ENCODE measurements at places on chromosomes 4 and X.

- no peak overlapping the region for H3K4me3 ChIP-seq
- no peak overlapping the region for H3K27ac ChIP-seq
These were observed 10.0 kb downstream of the MAGEA4 start for GRCh38 chrX:151922692-151923091.

GRCh38 chrX:153818571-153819383 lies 11.6 kb downstream of the PDZD4 start:
- H3K4me1 ChIP-seq, result peaks cover 14% of the 10 kb centered on the region
- no peaks in the 10 kb centered on the region for H3K36me3 ChIP-seq
- peak overlapping the region; percentile 51 for H3K27ac ChIP-seq
- H3K4me3 ChIP-seq, result peak overlapping the region; percentile 45
- peaks cover 4% of the 10 kb centered on the region for H3K27me3 ChIP-seq

DNA sequence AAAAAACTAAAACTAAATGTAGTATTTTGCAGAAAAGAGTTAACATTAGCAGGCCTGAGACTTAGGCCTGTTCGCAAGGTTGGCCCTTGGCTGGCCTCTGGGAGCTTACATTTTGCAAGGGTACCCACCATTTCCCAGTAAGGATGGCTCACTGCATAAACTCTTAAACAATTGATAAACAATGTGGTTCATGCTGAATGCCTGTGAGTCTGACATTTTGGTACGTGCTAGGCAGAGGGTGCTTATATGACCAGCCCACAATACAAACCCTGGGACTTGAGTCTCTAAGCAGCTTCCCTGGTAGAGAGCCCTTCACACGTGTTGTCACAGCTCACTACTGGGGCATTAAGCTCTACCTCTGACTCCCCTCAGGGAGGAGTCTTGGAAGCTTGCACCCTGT lies 7.4 kb downstream of the PRPS2 start:
- H3K27ac ChIP-seq, result no peak overlapping the region
- H3K27me3 ChIP-seq, result no peaks in the 10 kb centered on the region
- H3K4me3 ChIP-seq, result no peak overlapping the region
- peaks cover 28% of the 10 kb centered on the region for H3K36me3 ChIP-seq
- H3K4me1 ChIP-seq, result no peaks in the 10 kb centered on the region

- no peaks in the 10 kb centered on the region for H3K27me3 ChIP-seq
- H3K36me3 ChIP-seq, result no peaks in the 10 kb centered on the region
- no peak overlapping the region for H3K27ac ChIP-seq
These were observed 95.3 kb upstream of the CXCL13 start for GRCh38 chr4:77510367-77510766.

- H3K27me3 ChIP-seq, result no peaks in the 10 kb centered on the region
- no peaks in the 10 kb centered on the region for H3K4me1 ChIP-seq
- H3K4me3 ChIP-seq, result no peak overlapping the region
- DNase-seq, result peak; percentile 47
- no peak overlapping the region for H3K27ac ChIP-seq
- H3K36me3 ChIP-seq, result no peaks in the 10 kb centered on the region
These were observed 756.1 kb downstream of the SH3BGRL start for GRCh38 chrX:81957900-81958545.

DNA sequence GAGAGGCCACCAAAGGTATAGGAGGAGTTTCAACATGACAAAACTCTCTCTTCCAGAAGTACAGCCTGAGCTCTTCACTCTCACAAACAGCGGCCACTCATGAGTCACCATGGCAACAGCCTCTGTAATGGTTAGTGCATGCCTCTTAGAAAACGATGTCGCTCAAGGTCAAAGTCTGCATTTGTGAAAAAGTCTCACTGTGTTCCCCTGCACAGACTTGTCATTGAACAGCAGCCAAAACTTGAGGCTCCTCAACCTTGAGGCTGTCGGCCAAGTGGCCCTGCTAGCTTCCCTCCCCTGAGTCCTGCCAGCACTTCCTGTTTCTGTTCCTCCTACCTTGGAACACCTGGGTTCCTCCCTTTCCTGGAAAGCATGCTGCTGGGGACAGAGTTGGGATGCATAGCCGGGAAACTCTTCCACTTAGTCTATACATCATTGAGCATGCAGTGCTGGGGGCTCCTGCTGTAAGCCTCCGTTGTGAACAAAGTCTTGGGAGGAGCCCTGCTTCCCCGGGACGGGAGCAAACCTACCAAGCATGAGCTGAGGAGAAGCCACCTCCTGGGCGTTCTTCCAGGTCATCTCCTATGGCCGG lies 66.6 kb downstream of the ING2 start:
- H3K36me3 ChIP-seq, result no peaks in the 10 kb centered on the region
- H3K4me1 ChIP-seq, result no peaks in the 10 kb centered on the region
- no peak overlapping the region for H3K27ac ChIP-seq
- H3K27me3 ChIP-seq, result no peaks in the 10 kb centered on the region

DNA sequence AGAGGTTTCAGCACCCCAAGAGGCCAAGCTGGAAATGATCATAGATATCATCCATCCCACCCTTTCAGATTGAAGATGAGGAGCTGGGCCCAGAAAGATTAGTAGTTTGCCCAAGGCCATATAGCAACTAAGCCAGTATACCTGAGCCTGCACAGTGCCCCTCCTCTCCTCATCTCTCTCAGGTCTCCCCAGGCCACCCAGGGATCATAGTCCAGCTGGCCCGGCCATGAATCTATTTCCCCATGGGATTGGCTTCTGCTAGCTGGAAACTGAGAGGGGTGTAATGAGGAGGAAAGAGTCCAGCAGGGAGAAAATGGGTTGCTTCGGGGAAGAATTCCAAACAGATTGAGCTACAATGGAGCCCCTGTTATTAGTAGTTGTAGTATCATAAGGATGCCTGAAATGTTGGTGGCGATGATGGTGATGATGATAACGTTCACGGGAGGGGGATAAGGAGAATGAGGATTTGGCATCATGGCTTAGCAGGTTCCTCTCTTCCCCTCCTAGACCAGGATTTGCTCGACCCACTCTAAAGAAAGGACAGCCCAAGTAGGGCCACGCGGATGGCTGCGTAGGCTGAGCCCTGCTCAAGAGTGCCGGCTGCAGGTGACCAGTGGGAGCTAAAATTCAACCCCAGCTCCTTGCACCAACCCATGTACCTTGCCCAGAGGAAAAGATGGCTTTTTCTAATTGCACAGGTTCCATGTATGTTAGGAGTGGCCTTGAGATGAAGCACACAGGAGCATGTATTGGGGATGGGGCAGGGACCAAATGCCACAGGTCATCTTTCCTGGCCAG lies 117.8 kb upstream of the PJA1 start:
- H3K4me3 ChIP-seq, result no peak overlapping the region
- no peaks in the 10 kb centered on the region for H3K36me3 ChIP-seq
- DNase-seq, result no peak
- no peaks in the 10 kb centered on the region for H3K27me3 ChIP-seq

- no peak overlapping the region for H3K27ac ChIP-seq
- peaks cover 48% of the 10 kb centered on the region for H3K4me1 ChIP-seq
- peaks cover 98% of the 10 kb centered on the region for H3K27me3 ChIP-seq
- DNase-seq, result peak; percentile 78
- H3K4me3 ChIP-seq, result peak overlapping the region; percentile 41
These were observed 52.4 kb upstream of the TMEM33 start for GRCh38 chr4:41882625-41883347.

GRCh38 chr4:71692198-71692597 lies 91.7 kb downstream of the GC start:
- peaks cover 3% of the 10 kb centered on the region for H3K4me1 ChIP-seq
- no peak overlapping the region for H3K27ac ChIP-seq
- DNase-seq, result no peak
- no peaks in the 10 kb centered on the region for H3K27me3 ChIP-seq

DNA sequence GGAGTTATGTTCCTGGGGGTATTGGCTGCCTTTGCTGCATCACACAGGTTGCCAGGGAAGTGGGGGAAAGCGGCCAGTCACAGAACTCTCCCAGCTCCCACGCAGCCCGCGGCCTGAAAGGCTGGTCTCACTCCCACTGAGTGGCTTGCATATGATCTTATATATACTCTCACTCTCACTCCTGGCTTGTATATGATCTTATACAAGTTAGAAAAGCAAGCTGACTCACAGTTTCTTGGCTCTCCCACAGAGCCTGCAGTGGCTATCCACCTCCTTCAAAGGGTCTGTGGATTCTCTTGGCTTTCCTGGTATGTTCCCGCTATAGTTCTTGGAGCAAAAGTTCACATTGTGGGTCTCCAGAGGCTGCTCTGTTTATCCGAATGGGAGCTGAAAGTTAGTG lies 833.5 kb upstream of the GALNTL6 start:
- DNase-seq, result no peak
- H3K36me3 ChIP-seq, result no peaks in the 10 kb centered on the region
- no peak overlapping the region for H3K27ac ChIP-seq

- no peak overlapping the region for H3K4me3 ChIP-seq
- H3K27ac ChIP-seq, result no peak overlapping the region
- no peaks in the 10 kb centered on the region for H3K4me1 ChIP-seq
- no peak for DNase-seq
- H3K36me3 ChIP-seq, result no peaks in the 10 kb centered on the region
These were observed 815.5 kb downstream of the DMD start for GRCh38 chrX:32395878-32396277.

DNA sequence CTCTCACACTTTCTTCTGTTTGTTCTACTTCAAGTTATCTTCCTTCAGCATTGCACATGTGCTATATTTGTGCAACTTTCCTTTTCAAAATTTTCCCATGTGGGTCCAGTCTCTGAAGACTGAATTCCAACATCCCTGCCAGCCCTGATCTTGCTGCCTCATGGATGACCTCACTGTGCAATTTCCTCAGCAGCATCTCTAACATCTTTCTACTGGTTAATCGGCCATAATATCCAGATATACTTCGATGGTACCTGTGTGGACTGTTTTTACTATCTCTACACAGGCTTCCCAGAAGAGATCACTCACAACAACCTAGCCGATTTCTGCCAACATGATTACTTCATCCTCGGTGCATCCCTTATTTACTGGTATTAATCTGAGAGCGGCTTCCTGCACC lies 41.5 kb downstream of the GPM6A start:
- H3K36me3 ChIP-seq, result no peaks in the 10 kb centered on the region
- DNase-seq, result no peak
- no peak overlapping the region for H3K4me3 ChIP-seq
- no peaks in the 10 kb centered on the region for H3K27me3 ChIP-seq
- H3K4me1 ChIP-seq, result no peaks in the 10 kb centered on the region

GRCh38 chrX:11334165-11334564 lies 41.0 kb downstream of the AMELX start:
- no peak for DNase-seq
- H3K4me3 ChIP-seq, result no peak overlapping the region
- no peaks in the 10 kb centered on the region for H3K4me1 ChIP-seq
- H3K27me3 ChIP-seq, result no peaks in the 10 kb centered on the region
- no peaks in the 10 kb centered on the region for H3K36me3 ChIP-seq
